Mesothelial cell of epicardium (in vitro differentiated cells): ENCODE measurements at places on chromosomes 3 and 15.
A peak's percentile ranks its signal among the peaks of the same experiment; 100 is the strongest.

DNA sequence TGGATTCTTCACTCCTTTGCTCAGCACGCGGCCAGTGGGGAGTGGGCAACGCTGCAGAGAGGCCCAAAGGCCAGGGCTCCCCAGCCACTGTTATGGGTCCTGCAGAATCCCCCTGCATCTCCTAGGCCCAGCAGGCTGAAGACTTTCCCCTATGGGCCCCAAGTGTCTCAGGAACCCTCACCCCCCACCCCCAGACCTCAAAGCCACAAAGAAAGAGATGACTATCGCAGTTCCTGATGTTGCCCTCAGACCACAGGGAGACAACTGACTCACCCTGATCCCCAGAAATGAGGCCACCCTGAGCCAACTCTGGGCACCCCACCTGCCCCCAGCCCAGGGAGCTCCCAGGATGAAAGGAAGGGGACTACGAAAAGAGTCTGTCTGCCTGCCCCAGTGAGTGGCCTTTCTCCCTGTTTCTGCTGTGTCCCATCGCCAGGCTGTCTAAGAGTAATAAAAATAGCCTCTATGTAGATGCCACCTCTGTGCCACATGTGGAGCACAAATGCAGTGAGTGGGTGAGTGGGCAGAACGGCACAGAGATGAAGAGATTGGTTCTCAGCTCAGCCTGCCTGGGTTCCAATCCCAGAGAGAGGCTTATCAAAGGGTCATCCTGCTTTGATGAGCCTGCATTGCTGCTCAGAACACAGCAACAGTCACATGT is 283.0 kb downstream of the UACA start:
- peaks cover 60% of the 10 kb centered on the region for H3K27me3 ChIP-seq
- no peak overlapping the region for H3K4me3 ChIP-seq
- peaks cover 15% of the 10 kb centered on the region for H3K4me1 ChIP-seq
- H3K27ac ChIP-seq, result no peak overlapping the region
- no peak for DNase-seq
- H3K36me3 ChIP-seq, result no peaks in the 10 kb centered on the region

- H3K4me1 ChIP-seq, result no peaks in the 10 kb centered on the region
- DNase-seq, result no peak
- peaks cover 2% of the 10 kb centered on the region for H3K27me3 ChIP-seq
- no peaks in the 10 kb centered on the region for H3K36me3 ChIP-seq
Measured at GRCh38 chr3:157531771-157532170, 28.6 kb upstream of the VEPH1 start.

DNA sequence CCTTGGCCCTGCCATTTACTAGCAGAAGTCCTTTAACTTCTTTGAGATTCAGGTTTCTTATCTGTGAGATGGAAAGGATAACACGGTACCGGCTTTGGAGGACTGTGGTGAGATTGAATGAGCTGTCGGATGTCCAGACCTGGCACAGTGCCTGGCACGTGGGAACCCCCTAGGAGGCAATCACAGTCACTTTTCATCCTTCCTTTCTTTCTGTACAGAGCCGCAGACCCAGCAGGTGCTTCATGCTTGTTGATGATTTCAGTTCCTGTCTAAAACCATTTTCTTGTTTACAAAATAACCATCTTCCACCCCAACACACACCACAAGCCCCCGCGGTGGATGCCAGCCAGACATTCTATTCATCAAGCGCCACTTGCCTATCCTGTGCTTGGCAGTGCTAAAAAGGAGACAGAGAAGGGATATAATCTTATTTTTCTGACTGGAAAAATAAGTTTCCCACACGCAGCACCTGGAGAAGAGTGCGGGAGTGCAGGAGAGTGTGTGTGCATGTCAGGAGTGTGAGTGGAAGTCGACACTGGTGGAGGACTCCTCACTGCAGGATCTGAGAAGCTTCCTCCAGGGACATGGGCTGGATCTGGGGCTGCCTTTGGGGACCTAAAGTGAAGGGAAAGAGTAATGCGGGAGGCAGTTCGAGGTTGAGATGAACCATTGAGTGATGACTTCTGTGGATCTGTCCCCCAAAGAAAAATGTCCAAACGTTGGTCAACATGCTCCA is 85.7 kb downstream of the ST6GAL1 start:
- H3K4me3 ChIP-seq, result no peak overlapping the region
- H3K4me1 ChIP-seq, result peaks cover 5% of the 10 kb centered on the region
- no peak overlapping the region for H3K27ac ChIP-seq
- H3K36me3 ChIP-seq, result peaks cover 18% of the 10 kb centered on the region

DNA sequence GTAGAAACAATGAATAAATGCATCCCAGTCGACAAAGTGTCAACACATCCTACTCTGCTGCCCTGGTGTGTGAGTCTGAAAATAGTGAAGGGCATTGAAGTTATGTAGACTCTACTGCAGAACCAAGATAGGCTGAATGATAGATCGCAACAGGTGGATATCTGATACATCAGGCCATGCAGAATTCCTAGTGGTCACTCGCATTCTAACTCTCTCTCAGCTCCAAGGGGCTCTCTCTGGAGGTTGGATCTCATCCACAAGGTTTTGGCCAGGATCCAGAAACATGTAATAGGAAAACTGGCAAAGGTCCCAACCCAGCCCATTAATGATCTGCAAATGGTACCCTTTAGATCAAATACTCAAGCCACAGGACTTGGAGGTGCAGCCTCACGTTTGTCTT is 514.1 kb downstream of the MAGI1 start:
- peaks cover 14% of the 10 kb centered on the region for H3K4me1 ChIP-seq
- DNase-seq, result no peak
- H3K36me3 ChIP-seq, result no peaks in the 10 kb centered on the region
- H3K4me3 ChIP-seq, result no peak overlapping the region

DNA sequence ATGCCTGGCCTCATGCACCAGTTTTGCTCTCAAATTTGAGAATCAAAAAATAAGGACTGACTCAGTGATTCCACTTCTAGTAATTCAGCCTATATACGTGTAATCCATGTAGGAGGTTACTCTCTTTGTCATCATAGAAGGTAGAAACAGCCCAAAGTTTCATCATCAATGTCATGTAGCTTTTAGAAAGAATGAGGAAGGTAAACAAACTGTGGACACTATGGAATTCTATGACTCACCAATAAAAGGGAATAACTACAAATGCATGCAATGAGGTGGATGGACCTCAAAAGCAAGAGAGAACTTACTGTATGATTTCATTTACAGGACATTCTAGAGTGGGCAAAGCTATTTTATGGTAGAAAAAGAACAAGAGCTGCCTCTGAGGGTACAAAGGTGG is 93.2 kb upstream of the LRIG1 start:
- DNase-seq, result no peak
- no peaks in the 10 kb centered on the region for H3K27me3 ChIP-seq
- H3K4me1 ChIP-seq, result peaks cover 16% of the 10 kb centered on the region
- H3K36me3 ChIP-seq, result no peaks in the 10 kb centered on the region

DNA sequence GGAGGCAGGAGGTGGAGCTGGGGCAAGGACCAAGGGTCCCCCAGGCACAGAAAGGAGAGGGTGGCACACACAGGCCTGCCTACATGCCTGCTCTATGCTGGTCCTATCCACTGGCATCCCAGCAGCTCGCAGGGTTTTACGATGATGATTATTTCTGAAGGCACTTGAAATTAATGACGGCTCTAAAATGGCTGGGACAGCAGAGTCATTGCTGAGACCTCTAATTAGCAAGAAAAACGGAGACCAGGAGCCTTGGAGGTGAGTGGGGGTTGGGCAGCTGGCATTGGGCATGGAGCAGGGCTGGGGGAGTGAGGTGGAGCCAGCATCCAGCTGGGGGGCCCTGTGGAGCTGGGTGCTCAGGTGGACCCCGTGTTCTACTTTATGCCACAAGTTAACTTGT is 3.5 kb upstream of the LINGO1 start:
- no peak for DNase-seq
- no peak overlapping the region for H3K27ac ChIP-seq
- H3K27me3 ChIP-seq, result peaks cover 50% of the 10 kb centered on the region
- no peaks in the 10 kb centered on the region for H3K36me3 ChIP-seq

DNA sequence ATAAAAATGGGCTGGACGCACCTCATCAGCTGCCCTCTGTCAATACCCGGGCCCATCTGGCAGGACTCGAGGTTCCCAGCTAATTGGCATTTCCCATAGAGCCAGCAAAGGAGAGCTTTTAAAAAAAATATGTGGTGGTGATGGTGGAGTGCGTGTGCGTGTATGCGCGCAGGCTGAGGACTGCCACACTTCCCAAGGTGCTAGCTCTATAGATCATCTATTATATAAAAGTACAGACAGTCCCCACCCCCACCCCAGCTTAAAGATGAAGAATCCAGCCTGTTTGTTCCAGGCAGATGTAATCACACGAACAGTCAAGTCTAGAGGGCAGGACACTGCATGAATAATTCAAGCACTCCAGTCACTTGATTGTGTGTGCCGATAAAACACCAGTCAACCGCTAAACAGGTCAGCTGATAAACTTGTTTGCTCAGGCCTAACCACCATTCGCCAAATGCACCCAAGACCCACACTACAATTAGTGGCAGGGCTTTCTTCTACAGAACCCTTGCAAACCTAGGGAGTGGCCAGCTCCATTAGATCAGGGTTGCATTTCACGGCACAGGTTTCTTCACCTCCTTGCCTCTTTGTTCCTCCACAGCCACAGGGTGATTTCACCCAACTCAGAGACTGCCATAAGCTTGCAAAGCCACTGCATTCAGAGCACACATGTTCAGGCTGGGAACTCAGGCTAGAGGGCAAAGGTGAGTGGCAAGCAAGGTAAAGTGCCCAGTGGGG is 5.8 kb downstream of the TLE3 start:
- H3K36me3 ChIP-seq, result peaks cover 21% of the 10 kb centered on the region
- no peaks in the 10 kb centered on the region for H3K27me3 ChIP-seq
- peaks cover 76% of the 10 kb centered on the region for H3K4me1 ChIP-seq
- H3K4me3 ChIP-seq, result peak overlapping the region; percentile 99
- no peak for DNase-seq
- H3K27ac ChIP-seq, result no peak overlapping the region

- peak overlapping the region; percentile 47 for H3K4me3 ChIP-seq
- peaks cover 2% of the 10 kb centered on the region for H3K27me3 ChIP-seq
- no peak overlapping the region for H3K27ac ChIP-seq
- H3K4me1 ChIP-seq, result peaks cover 27% of the 10 kb centered on the region
Measured at GRCh38 chr3:161560008-161560637, 63.5 kb downstream of the OTOL1 start.

DNA sequence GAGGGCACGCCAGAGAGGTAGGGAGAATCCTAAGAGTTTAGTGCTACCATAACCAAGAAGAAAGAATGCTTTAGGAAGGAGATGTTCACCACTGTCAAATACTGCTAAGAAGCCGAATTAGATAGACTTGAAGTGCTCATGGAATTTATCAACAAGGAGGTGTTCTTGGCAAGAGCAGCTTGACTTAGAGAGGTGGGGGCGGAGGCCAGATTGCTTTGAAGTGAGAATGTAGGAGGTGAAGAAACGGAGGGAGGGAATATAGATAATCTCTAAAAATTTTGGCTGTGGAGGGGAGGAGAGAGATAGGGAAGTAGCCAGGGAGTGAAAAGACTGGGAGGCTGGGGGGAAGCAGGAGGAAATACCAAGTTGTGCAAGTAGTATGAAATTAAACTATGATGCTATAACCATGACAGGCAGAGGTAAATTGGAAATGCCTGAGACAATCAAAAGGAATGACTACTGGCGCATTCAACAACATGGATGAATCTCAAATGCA is 35.5 kb downstream of the GADL1 start:
- H3K27me3 ChIP-seq, result no peaks in the 10 kb centered on the region
- no peak for DNase-seq
- no peaks in the 10 kb centered on the region for H3K36me3 ChIP-seq
- H3K27ac ChIP-seq, result no peak overlapping the region
- H3K4me1 ChIP-seq, result peaks cover 26% of the 10 kb centered on the region
- H3K4me3 ChIP-seq, result no peak overlapping the region

GRCh38 chr3:53862241-53862640 is 15.9 kb downstream of the IL17RB start:
- no peaks in the 10 kb centered on the region for H3K27me3 ChIP-seq
- no peak overlapping the region for H3K27ac ChIP-seq
- DNase-seq, result no peak
- peaks cover 40% of the 10 kb centered on the region for H3K36me3 ChIP-seq
- no peaks in the 10 kb centered on the region for H3K4me1 ChIP-seq

- H3K36me3 ChIP-seq, result no peaks in the 10 kb centered on the region
- H3K27me3 ChIP-seq, result peaks cover 5% of the 10 kb centered on the region
- no peak overlapping the region for H3K27ac ChIP-seq
Measured at GRCh38 chr3:180306155-180306554, 269.4 kb upstream of the PEX5L start.

- H3K36me3 ChIP-seq, result peaks cover 6% of the 10 kb centered on the region
- no peak overlapping the region for H3K4me3 ChIP-seq
- H3K4me1 ChIP-seq, result peaks cover 56% of the 10 kb centered on the region
- no peaks in the 10 kb centered on the region for H3K27me3 ChIP-seq
Measured at GRCh38 chr3:105959851-105960250, 91.0 kb upstream of the CBLB start.

DNA sequence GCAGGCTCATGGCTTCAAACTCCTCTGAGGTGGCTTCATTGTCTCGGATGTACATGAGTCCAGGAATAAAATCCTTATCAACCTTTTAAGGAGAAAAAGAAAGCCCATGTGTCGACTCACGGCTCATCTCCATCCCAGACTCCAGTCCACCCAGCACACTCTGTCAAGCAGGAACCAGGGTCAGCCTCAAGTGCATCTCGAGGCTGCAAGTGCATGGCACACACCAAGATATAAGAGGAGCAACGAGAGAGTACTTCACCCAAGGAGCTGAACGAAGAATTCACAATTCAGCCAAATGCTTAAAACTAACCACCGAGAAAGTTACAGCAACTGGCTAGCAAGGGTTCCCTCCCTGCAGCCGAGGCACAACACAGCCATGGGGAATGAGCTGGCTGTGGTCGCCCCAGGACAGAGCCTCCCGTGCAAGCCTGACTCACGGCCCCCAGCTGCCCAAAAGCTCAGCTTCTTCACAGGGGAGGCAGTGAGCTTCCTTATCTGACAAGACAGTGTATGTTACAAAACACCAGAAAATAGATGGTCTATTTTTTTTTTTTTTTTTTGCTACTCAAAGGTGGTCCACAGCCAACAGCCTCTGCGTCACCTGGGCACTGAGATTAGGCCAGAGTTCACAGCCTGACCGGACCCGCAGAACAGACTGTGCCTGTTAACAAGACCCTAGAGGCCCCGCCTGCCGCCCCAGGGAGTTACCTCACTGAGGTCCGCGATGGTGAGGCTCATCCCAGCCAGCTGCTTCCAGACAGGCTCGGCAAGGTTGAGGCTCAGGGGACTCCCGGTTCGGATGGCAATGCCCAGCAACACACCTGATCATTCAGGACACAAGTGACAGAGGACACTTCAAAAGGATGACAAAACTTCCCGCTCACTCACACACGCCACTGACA is 15.9 kb upstream of the OCA2 start:
- H3K4me3 ChIP-seq, result no peak overlapping the region
- no peak for DNase-seq
- no peak overlapping the region for H3K27ac ChIP-seq
